Gastrocnemius medialis (tissue), 4 donors: ENCODE measurements at places on chromosomes 12 and 14.
A peak's percentile ranks its signal among the peaks of the same experiment; 100 is the strongest.

GRCh38 chr14:61150851-61151250, 130.3 kb downstream of the TMEM30B start:
- no peaks in the 10 kb centered on the region for H3K27me3 ChIP-seq
- H3K4me1 ChIP-seq: peaks cover 26% of the 10 kb centered on the region
- no peaks in the 10 kb centered on the region for H3K36me3 ChIP-seq
- H3K27ac ChIP-seq: no peak overlapping the region

DNA sequence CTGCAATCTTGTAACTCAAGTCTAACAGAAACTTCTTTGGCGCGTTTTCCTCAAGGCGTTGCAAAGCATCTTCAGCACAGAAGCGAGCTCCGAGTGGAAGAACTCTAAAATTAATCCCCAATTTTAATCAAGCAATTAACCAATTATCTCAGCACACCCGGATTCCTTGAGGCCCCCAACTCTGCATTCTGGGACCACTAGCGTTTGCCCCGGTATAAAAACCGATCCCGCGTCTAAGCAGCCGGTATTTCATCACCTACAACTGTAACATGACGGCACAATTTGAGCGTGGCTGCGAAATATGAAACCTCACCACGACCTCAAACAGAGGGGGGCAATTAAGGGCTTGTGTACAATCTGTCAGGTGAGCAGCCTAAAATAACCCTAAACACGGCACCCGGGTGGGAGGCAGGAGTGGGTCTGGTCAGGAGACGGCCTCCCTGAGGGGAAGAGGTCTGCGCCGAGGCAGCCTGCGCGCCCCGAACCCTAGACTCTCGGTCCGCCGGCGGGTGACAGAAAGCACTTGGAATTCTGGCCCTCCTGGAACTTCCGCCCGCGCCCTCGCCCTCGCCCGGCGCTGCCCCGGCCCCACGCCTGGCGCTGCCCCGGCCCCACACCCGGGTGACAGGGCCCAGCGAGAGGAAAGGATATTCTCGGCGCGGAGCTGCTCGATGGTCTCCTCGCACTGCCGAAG, 594 bp downstream of the ZCCHC8 start:
- peaks cover 28% of the 10 kb centered on the region for H3K4me1 ChIP-seq
- peak; percentile 90 for DNase-seq
- peak overlapping the region; percentile 83 for H3K4me3 ChIP-seq
- H3K36me3 ChIP-seq: no peaks in the 10 kb centered on the region
- no peaks in the 10 kb centered on the region for H3K27me3 ChIP-seq
- peak overlapping the region; percentile 98 for H3K27ac ChIP-seq

DNA sequence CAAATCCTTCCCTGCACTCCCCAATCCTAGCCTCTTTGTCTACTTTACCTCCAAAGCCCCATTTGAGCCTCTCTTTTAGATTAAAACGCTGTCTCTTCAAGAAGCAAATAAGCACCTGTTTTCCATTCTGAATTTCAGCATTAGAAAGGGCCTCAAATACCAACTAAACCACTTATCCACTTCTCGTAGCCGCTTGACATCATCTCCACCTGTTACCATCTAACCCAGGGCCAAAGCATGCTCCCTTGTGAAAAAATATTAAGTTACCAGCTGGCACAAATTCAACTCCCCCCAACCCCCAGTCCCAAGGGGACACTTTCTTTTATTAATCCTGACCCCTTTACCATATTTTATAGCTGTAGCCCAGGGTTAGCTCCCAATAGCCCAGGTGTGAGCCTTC, 43.1 kb downstream of the GPHB5 start:
- no peak overlapping the region for H3K4me3 ChIP-seq
- H3K36me3 ChIP-seq: no peaks in the 10 kb centered on the region
- H3K4me1 ChIP-seq: peaks cover 5% of the 10 kb centered on the region
- H3K27me3 ChIP-seq: no peaks in the 10 kb centered on the region

DNA sequence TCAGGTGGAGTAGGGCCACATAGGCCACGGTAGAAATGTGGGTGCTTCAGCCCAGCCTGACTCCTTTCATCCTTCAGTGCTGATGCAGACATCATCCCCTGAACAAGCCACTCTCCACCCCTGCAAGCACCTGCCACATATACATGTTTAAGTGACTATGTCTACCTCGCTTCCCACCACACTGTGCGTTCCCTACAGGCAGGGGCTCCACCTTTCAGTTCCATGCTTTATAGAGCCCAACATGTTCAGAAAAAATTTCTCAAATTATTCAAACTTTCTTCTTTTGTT, 11.6 kb downstream of the SLC7A7 start:
- no peaks in the 10 kb centered on the region for H3K4me1 ChIP-seq
- H3K4me3 ChIP-seq: no peak overlapping the region
- no peaks in the 10 kb centered on the region for H3K36me3 ChIP-seq
- no peaks in the 10 kb centered on the region for H3K27me3 ChIP-seq
- no peak for DNase-seq

DNA sequence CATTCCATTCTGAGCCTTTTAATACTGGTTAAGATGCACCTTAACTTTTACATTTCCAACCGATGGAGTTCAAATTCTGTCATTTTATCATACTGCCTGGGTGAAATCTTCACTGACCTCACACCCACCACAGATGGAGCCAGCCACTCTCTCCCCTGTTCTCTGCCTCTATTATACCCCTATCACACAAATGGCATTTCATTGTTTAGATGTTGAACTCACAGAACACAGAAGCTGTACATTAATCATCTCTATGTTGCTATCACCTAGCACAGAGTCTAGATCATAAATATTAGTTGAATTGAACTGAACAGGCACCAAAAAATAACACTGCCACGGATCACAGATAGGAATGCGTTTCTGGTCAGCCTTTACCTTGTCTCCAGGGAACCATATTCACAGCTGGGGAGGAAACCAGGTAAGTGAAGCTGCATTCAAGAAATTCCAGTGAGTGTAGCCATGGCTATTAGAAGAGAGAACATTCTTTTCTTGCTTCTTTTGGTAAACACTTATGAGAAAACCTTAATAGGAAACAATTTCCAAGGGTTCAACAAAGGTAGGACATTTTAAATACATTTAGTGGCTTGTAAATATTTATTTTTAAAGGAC, 194.9 kb upstream of the RMST start:
- no peaks in the 10 kb centered on the region for H3K27me3 ChIP-seq
- DNase-seq: no peak
- H3K4me3 ChIP-seq: no peak overlapping the region
- no peaks in the 10 kb centered on the region for H3K36me3 ChIP-seq

GRCh38 chr12:553216-554000, 93.7 kb downstream of the B4GALNT3 start:
- H3K36me3 ChIP-seq: no peaks in the 10 kb centered on the region
- no peak overlapping the region for H3K4me3 ChIP-seq
- H3K27me3 ChIP-seq: no peaks in the 10 kb centered on the region
- DNase-seq: no peak
- peaks cover 13% of the 10 kb centered on the region for H3K4me1 ChIP-seq

- DNase-seq: no peak
- H3K27me3 ChIP-seq: no peaks in the 10 kb centered on the region
- H3K36me3 ChIP-seq: no peaks in the 10 kb centered on the region
- no peak overlapping the region for H3K4me3 ChIP-seq
Measured at GRCh38 chr12:14362352-14362751, 3.1 kb upstream of the ATF7IP start.

DNA sequence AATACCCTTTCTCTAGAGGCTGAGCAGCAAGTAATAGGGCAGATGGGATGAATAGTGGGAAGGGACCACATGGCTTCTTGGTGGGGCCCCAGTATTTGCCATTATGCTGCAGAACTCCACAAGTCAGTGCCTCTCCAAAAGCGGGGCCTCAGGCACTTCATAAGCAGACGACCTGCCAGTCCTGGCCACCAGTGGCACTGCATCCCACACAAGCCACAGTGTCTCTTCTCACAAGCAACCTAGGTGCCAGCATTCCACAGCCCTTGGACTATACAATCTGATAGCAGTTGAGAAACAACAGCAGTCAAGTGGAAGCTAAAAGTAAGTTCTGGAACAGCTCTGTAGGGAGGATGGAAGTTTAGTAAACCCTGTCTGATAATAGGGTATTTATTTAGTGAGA, 4.2 kb upstream of the SLC8A3 start:
- H3K27ac ChIP-seq: no peak overlapping the region
- H3K27me3 ChIP-seq: no peaks in the 10 kb centered on the region
- no peak overlapping the region for H3K4me3 ChIP-seq
- no peaks in the 10 kb centered on the region for H3K36me3 ChIP-seq
- DNase-seq: no peak

DNA sequence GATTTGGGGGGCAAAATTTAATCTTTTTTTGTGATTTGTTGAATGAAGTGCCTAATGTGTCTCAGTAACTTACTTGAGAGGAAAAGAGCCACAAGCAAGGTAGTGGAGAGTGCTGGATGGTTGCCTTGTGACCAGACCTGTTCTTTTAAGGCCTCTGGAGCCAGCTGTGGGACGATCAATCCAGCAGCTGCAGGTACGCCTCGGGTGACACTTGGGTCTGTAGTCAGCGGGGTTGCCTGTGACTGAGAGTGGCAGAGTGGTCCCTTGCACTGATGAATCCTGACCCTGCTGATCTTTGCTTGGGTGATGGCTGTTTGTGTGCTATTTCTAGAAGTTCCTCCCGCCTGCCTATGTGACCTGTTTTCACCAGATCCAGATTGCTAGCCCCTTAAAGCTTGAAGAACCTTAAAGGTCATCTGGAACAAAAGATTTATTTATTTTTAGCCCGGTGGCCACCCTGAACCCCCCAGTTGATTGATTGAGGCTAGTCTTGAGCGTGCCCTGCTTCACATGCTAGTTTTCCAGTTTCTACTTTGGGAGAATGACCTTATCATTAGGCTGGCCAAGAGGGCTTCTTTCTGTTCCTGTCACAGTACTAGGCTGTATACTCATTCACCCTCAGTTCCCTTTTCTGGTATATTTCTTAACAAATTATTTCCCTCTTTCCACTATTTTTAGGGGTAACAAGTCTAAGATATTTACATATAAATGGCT, 23.2 kb downstream of the PRKCH start:
- H3K27ac ChIP-seq: peak overlapping the region; percentile 55
- H3K36me3 ChIP-seq: no peaks in the 10 kb centered on the region
- no peak for DNase-seq
- H3K4me1 ChIP-seq: peaks cover 19% of the 10 kb centered on the region

- no peak for DNase-seq
- H3K27me3 ChIP-seq: no peaks in the 10 kb centered on the region
- H3K4me3 ChIP-seq: no peak overlapping the region
- H3K4me1 ChIP-seq: peaks cover 9% of the 10 kb centered on the region
Measured at GRCh38 chr12:72330301-72330700, 58.1 kb downstream of the TRHDE start.

- H3K27ac ChIP-seq: peak overlapping the region; percentile 96
- H3K27me3 ChIP-seq: no peaks in the 10 kb centered on the region
- peaks cover 40% of the 10 kb centered on the region for H3K36me3 ChIP-seq
- peak overlapping the region; percentile 76 for H3K4me3 ChIP-seq
- peaks cover 52% of the 10 kb centered on the region for H3K4me1 ChIP-seq
Measured at GRCh38 chr12:6534945-6535696, 804 bp downstream of the GAPDH start.

DNA sequence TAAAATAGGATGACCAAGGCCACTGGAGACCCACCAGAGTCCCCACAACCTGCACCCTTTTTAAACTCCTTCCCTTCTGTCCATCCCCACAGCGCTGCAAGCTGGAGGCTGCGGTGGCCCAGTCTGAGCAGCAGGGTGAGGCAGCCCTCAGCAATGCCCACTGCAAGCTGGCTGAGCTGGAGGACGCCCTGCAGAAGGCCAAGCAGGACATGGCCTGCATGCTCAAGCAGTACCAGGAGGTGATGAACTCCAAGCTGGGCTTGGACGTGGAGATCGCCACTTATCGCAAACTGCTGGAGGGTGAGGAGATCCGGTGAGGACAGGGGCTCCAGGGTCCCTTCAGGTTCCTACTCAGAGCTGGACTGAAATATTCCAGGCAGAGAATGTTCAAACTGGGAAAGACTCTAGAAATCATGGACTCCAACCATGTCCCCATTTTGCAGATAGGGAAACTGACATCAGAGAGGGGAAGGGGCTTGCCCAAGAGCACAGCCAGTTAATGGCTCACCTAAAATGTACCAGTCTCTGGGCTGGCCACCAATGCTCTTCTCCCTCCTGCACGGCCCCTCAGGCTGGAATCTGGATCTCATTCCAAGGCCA, 17.2 kb downstream of the KRT85 start:
- DNase-seq: no peak

DNA sequence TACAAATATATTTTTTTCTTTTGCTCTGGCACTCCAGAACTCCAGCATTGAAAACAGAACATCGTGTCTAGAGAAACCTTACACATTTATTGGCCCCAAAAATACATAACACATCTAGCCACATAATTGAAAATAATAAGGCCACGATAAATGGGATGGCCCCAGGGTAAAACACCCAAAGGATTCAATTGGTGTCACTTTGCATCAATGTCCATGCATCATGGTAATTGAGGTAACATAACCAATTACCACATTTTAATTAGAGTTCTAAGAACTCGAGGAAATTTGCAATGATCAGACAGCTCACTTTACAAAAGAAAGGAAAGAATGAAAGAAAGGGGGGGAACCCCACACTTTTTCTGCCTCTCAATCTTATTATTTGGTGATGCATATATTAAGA, 151.8 kb upstream of the NPAS3 start:
- H3K27ac ChIP-seq: no peak overlapping the region
- no peaks in the 10 kb centered on the region for H3K4me1 ChIP-seq
- no peaks in the 10 kb centered on the region for H3K36me3 ChIP-seq
- H3K27me3 ChIP-seq: no peaks in the 10 kb centered on the region

DNA sequence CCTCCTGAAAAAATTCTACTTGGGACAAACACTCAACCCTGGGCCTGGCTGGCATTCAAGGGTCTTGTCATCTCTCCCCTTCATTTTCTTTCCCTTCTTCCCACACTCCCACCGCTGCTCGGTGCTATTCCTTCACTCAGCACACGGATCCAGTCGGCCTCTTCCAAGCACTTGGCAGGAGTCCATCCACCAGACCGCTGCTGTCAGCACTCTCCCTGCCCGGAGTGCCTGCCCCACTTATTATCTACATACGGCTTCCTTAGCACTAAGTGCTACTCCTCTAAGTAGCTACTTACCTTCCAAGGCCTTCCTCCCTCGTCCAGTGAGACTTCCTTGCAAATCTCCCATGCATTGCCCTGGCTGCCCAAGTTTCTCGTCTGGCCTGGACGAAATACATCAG, 29.8 kb downstream of the CALM1 start:
- H3K36me3 ChIP-seq: no peaks in the 10 kb centered on the region
- H3K4me3 ChIP-seq: no peak overlapping the region
- H3K27ac ChIP-seq: peak overlapping the region; percentile 42
- H3K27me3 ChIP-seq: no peaks in the 10 kb centered on the region

DNA sequence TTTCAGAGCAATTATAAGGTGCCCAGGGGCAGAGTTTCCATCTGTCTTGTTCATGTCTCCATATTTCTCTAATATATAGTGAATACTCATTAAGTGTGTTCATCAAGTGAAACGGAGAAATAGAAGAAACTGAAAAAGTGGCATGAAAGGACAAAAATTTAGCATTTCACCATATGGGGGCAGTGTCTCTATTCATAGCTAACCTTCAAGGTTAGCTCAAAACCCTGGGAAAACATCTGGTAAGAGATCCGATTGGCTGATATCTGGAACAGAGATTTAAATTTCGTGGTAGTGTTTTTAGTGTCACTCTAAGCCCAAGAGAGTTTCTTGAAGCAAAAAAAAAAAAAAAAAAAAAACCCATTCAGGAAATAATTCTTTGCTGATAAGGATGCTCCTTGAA, 367.5 kb downstream of the DAD1 start:
- DNase-seq: no peak
- no peaks in the 10 kb centered on the region for H3K4me1 ChIP-seq
- no peaks in the 10 kb centered on the region for H3K36me3 ChIP-seq
- no peaks in the 10 kb centered on the region for H3K27me3 ChIP-seq
- no peak overlapping the region for H3K27ac ChIP-seq
